ENCODE measurements at places on chromosomes 7 and 10. TPM values are rescaled to one million over a fixed set of nuclear protein-coding genes. Genes with fewer than 3 reads are reported as not detected.

GRCh38 chr10:69578508-69578991, 5.3 kb upstream of the NEUROG3 start:
- DNase-seq = no peak

DNA sequence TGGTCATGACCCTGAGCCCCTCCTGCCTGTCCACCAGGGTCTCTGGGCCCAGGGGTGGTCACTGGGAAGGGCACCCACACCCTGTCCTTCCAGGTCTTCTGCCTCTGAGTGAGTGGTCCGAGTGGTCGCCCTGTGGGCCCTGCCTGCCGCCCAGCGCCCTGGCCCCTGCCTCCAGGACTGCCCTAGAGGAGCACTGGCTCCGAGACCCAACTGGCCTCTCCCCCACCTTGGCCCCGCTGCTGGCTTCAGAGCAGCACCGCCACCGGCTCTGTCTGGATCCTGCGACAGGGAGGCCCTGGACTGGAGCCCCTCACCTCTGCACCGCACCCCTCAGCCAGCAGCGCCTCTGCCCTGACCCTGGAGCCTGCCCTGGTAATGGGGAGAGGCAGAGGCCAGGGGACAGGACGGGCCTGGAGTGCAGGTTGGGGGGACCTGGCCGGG, 13.9 kb upstream of the ZNF862 start:
- DNase-seq = no peak

ZC3HAV1L gene
- 14.7 TPM for total RNA-seq

ZNF518A gene
- 9.6 TPM for total RNA-seq

PTPRN2 gene
- total RNA-seq = 0.64 TPM

ASB15 gene
- total RNA-seq = not detected

Data from activated CD4-positive, alpha-beta memory T cell treated with anti-CD3 and anti-CD28 coated beads for 36 hours (primary cell).